ENCODE measurements at places on chromosomes 1 and 21.
A peak's percentile ranks its signal among the peaks of the same experiment; 100 is the strongest.

DNA sequence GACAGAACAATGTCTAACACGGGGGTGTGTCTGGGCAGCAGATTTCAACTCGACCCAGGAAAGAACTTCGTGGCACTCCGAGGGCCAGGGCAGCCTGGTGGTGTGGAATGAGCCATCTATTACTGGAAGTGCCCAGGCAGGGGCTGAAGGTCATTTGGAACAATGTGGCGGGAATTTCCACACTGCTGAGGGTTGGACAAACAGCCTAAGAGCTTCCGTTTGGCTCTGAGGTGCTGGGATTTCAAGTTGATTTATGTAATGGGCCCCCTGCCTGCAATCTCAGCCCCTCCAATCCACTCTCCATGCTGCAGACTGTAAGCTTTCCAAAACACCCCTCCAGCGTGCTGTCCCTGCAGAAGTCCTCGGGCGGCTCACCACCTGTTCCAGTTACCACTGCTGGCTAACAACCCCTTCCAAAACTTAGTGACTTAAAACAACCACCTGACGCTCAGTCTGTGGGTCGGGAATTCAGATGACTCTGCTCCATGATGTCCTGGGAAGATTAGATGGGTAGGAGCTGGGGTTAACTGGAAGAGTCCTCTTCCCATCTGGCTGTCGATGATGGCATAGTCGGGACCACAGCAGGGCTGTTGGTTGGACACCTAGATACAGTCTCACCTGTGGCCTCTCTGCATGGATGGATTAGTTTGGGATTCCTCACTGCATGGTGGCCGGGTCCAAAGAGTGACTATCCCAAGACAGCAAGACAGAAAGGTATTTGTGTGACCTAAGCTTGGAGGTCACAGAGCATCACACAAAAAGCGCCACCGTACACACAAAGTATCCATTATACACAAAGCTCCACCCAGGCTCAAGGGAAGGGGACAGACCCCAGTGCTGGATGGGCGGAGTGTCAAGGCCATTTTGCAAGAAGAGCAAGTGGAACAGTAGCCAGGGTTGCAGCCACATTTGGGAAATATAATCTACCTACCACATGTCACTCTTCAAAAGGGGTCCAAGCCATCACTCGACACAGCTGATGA lies 89.7 kb upstream of the IFFO2 start:
- DNase-seq = no peak

DNA sequence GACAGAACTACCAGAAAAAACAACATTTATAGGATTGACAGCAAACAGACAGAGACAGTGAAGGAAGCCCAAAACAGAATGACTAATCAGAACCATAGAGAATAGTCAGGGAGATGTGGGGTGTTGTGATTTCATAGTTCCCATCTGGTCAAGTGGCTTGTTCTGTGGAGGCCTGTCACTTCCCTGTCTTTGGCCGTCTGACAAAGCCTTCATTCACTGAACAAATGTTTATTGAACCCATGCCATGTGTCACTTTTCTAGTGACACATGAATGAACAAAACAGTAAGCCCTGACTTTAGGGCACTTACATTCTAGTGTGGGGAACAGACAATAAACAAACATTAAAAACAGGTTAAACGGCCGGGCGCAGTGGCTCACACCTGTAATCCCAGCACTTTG lies 3.2 kb upstream of the SRRM1 start:
- no peak for DNase-seq

- DNase-seq = no peak
Observed at GRCh38 chr1:228072658-228073043, 9.9 kb upstream of the ARF1 start.

DNA sequence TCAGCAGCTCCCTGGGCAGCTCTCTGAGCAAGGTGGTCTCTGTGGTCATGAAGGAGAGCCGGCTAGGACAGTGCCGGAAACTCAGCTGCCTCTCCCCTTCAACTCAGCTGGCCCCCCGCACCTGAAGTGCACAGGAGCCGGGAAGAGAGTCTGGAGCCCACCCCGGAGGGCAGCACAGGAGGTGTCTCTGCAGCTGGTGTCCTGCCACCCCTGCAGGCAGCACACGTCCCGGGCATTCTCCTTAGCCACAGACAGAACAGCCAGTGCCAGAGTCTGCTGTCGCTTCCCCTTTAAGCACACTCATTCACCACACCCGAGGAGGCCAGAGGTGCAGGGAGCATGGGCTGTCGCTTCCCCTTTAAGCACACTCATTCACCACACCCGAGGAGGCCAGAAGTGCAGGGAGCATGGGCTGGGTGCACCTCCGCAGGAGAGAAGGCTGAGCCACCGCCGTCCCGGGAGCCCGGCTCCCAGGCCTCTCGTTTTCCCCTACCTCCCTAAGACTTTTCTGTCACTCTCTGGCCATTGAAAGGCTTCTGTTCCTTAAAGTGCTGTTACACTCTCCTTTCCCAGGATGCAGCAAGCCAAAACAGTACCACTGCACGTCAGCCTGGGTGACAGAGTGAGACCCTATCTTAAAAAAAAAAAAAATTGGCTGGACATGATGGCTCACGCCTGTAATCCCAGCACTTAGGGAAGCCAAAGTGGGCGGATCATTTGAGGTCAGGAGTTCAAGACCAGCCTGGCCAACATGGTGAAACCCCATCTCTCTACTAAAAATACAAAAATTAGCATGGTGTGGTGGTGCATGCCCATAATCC lies 16.9 kb upstream of the SAMD11 start:
- no peak for DNase-seq

DNA sequence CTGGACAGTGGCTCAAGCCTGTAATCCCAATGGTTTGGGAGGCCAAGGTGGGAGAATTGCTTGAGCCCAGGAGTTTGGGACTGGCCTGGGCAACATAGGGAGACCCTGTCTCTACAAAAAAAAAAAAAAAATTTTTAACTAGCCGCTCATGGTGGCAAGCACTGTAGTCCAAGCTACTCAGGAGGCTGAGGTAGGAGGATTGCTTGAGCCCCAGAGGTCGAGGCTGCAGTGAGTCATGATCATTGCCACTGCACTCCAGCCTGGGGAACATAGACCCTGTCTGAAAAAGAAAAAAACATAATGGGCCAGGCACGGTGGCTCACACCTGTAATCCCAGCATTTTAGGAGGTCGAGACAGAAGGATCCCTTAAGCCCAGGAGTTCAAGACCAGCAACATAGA lies 5.3 kb downstream of the SPATC1L start:
- DNase-seq = no peak

- DNase-seq = no peak
Observed at GRCh38 chr1:26608895-26609294, 79.3 kb downstream of the RPS6KA1 start.

DNA sequence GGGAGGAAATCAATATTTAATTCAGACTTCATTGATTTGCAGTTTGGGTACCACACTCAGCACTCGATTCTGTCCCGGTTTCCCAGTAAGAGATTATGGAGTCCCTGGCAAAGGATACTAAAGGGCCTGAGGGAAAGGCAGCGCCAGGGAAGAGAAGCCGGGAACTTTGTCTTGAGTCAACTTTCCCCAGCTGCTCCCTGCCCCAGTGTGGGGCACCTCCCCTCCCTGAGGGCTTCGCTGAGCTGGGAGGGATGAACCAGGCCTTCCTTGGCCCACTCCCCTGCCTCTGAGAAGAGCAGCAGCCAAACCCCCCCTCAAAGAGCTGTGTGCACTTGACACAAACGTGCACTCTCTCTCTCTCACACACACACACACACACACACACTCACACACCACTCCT lies 32.6 kb downstream of the OPTC start:
- no peak for DNase-seq

DNA sequence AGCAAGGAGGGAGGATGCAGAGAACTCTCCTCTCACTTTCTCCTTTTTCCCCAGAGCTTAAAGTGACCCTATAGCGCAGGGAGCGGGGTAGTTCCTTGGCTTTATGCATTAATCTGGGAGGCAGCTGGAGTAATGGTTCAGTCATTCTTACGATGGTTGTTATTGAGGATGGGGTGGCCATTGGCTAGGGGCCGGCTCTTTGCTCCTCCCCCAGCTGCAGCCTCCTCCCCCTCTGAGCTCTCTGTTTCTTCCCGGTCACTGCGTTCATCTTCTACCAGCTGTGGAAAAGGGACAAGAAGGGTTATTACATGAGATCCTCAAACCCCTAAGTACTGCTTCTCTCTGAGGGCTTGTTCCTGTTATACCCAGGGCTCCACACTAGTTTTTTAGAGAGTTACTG lies 8.6 kb downstream of the CERS2 start:
- DNase-seq = no peak

DNA sequence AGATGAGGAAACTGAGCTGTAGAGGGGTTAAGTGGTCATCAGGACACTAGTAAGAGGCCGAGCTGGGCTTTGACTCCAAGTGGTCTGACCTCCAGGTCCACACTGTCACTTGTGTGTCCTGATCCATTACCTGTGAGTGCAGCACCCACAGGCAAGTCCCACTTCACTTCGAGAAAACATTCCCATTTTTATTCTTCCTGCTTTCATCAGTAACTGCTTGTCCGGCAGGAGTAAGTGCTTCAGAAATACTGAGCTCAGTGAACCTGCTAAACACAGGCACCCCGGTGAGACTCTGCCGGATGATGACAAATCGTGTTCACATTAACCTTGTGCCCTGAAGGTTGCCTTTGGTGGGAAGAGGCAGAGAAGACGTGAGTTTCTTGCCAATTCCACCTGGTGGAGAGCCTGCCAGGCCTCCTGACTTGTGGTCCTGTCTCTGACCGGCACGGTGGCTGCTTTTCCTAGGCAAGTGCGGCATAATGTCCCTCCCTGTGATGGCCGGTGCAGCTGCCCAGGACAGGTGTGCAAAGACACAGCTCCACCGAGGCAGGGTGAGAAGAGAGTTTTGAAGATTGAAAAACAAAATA lies 29.4 kb downstream of the ZBTB18 start:
- no peak for DNase-seq

DNA sequence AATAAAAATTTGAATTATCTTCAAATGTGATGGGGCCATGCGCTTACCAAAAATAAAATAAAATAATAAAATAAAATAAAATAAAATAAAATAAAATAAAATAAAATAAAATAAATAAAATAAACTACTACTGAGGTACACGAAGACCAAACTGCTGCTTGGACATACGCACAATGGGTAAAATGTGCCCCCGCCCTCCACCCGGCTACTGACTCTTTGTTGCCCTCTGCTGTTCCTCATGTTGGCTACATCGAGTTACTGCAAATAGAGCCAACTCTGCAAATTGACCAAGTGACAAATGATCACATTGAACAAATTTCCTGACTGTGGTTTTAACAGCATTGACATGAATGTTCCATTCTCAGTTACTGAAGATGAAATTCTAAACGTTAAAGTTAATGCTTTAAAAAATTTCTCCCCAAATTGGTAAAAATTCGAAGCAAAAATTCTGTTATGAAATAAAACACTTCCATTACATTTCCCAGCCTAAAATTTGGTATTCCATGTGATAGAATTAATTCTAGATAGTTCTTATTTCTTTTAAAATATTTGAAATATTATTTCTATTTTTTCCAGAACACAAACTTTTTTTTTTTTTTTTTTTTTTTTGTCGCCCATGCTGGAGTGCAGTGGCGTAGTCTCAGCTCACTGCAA lies 18.8 kb upstream of the MAP1LC3C start:
- no peak for DNase-seq

GRCh38 chr1:52139817-52140540 lies 1.9 kb upstream of the ZFYVE9 start:
- DNase-seq = peak; percentile 18

DNA sequence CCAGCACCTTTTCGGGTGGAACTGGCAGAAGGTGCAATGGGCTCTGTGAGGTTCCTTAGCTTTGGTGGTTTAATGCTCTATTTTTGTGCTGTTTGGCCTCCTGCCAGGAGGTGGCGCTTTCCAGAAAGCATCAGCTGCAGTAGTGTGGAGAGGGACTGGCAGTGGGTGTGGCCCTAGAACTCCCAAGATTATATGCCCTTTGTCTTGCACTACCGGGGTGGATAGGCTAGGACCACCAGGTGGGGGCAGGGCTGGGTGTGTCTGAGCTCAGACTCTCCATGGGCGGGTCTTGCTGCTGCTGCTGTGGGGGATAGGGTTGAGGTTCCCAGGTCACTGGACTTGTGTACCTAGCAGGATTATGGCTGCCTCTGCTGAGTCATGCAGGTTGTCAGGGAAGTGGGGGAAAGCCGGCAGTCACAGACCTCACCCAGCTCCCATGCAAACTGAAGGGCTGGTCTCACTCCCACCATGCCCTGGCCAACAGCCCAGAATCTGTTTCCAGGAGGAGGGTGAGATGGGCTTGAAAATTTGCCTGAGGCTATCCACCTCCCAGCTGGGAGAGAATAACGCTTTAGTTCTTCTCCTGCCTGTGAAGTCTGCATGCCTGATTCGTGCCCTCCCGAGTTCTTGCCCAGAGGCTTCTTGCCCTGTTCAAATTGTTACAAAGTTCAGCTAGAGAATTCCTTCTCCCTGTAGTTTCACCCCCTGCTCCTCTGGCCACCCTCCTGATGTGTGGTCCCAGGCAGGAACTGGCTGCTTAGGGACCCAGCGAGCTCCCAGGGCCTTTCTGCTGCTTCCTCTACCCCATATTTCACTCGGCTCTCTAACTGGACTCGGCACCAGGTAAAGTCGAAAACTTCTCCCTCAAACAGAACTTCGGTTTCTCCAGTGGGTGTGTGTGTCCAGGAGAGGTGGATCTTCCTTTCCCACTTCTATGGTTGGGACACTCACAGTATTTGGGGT lies 76.5 kb upstream of the BTG3 start:
- peak; percentile 10 for DNase-seq

GRCh38 chr21:36994501-36995158 lies 11.9 kb upstream of the RIPPLY3 start:
- no peak for DNase-seq

GRCh38 chr1:214846276-214846675 lies 236.3 kb upstream of the KCNK2 start:
- no peak for DNase-seq

- DNase-seq = no peak
Observed at GRCh38 chr1:56095696-56096665, 483.4 kb downstream of the PLPP3 start.

DNA sequence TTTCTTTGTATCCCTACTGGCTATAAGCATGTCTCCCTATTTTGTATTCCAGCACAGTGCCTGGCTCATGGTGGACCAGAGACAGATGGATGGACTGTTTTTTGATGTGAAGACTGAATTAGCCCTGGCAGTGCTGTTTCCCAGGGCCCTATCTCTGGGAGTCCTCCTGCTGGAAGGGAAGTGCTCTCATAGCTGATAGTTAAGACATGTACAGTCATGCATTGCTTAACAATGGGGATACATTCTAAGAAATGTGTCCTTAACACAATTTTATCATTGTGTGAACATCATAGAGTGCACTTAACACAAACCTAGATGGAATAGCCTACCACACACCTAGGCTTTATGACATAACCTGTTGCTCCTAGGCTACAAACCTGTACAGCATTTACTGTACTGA lies 21.1 kb downstream of the TLCD4 start:
- DNase-seq = no peak

- no peak for DNase-seq
Observed at GRCh38 chr21:41506611-41507520, 1.1 kb downstream of the TMPRSS2 start.

DNA sequence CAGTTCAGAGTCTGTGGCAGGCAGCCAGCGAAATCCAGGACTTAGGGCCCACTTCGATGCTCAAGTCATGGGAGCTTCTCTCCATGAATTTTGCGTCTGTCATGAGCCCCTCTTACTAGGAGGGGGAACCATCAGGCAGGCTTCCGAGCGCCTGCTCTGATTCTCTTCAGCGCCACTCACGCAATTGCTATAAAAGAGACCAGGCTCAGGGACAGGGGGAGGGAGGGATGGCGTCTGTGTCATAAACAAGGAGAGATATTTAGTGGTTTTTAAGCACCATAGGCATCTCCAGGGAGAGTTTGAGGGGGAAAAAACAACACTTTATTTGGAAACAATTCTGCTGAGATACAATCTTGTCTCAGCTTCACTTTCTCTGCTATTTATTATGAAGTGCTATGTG lies 60.6 kb downstream of the NAV1 start:
- no peak for DNase-seq

GRCh38 chr1:183783342-183783741 lies 21.6 kb upstream of the RGL1 start:
- DNase-seq = no peak

All from stimulated activated CD4-positive, alpha-beta T cell treated with anti-CD3 and anti-CD28 coated beads, TNF-alpha, amount 100 ng/mL, for 4 hours (primary cell).